ENCODE measurements at places on chromosomes 7 and 10.
A peak's percentile ranks its signal among the peaks of the same experiment; 100 is the strongest.

- no peak for DNase-seq
Observed at GRCh38 chr10:14926061-14926470, 27.8 kb downstream of the DCLRE1C start.

GRCh38 chr10:96619120-96619519 is 32.3 kb upstream of the TM9SF3 start:
- no peak for DNase-seq

- peak; percentile 74 for DNase-seq
Observed at GRCh38 chr10:69004821-69005220, 16.2 kb downstream of the KIFBP start.

DNA sequence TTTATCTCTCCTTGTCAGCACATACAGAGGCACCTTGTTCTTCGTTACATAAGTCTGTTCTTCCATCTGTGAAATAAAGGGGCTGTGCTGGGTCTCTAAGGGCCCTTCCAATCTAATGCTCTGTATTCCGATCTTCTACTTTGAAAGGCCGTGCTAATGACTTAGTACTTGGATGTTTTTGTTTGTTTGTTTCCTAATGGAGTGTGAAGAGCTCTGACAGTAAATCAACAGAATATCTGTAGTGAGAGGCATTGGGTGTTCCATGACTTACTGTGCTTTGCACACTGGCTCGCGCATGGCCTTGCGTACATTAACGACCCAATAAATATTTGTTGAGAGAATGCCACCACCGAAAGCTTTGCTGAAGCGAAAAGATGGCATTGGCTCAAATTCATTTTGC is 162.1 kb downstream of the CHN2 start:
- no peak for DNase-seq

DNA sequence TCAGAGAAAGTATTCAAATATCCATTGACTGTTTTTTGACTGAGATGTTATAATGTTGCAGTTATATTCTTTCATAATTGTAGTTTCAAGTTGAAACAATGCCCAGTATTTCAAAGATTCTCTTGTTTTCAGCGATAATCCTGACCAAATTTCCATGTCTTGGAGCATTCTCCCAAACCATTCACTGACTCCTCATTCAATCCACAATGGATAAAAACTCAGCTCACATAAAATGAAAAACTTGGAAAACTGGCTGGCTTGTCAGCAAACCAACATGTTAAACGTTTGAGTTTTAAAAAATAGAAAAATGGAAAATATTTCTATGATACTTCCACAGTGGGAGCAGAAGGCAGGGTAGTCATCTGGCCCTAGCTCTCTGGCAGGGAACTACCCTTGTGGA is 184.4 kb downstream of the C7orf25 start:
- no peak for DNase-seq

DNA sequence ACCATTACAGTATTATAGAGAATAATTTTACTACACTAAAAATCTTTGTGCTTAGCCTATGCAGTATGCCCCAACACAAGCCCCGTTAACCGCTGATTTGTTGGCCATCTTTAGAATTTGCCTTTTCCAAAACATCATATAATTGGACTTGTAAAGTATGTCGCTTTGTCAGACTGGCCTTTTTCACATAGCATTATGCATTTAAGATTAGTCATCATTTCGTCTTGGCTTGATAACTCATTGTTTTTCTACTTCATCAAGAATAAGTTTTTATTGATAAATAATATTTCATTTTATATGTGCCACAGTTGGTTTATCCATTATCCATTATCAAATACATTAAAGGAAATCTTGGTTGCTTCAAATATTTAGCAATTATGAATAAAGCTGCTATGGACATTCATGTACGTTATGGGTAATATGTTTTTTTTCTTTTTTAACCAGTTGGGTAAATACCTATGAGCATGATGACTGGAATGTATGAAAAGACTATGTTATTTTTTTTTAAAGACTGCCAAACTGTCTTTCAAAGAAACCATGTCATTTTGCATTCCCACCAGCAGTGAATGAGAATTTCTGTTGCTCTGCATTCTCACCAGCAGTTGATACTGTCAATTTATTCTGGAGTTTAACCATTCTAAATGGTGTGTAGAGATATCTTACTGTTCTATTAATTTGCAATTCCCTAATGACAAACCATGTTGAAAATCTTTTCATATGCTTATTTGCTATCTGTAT is 273.1 kb upstream of the KCND2 start:
- no peak for DNase-seq

All from CD4-positive, alpha-beta T cell treated with Interleukin-17A for 1 hour (primary cell).